ENCODE measurements at places on chromosomes 6 and 20.

DNA sequence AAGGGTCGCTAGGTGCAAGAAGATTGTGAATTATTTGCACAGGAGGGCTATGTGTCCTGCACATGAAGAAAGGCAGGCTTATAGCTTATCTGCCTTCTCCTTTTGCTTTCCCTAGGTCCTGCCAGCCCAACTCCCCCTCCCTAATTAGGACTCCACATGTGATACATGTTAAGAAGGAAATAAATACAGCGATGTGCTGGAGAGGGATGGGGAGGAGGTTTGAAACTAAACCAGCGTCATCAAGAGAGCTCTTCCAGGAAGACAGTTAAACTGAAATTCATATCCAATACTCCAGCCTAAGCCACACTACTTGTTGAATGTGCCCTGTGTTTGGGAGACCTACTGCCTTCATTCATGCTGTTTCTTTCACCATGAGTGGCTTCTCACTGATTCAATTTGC lies 34.9 kb upstream of the UTRN start:
- no peak for DNase-seq

DNA sequence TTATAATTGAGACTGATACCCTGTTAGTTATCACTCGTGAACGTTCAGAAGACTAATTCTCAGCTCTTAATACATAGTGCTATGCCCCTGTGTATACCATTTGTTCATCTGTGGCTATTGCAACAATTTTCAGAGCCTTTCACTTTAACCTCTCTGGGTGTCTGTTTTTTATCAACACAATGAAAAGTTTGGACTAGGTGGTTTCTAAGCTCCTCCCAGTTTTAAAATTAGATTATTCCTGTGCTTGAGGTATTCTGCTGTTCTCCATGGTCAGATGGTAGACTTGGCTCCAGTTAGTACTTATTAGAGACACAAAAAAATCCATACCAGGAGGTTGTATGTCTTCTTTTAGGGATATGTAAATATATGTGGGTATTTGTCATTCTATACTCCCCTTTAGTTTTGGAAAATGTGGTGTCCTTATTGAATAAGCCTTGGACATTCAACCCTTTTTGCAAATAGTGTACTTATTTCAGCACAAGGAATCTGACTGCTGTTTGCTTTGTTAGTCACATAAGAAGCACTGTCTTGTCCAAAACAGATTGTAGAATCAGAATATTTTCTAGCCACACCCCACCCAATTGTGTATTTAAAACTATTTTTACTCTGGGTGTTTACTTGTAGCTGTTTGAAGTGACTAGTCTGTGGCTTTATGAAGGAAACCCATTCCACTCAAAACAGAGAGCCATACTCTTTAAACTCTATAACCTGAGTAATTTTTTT lies 2.0 kb upstream of the COL10A1 start:
- no peak for DNase-seq

GRCh38 chr6:150891888-150892485 lies 26.5 kb downstream of the MTHFD1L start:
- peak; percentile 56 for DNase-seq

DNA sequence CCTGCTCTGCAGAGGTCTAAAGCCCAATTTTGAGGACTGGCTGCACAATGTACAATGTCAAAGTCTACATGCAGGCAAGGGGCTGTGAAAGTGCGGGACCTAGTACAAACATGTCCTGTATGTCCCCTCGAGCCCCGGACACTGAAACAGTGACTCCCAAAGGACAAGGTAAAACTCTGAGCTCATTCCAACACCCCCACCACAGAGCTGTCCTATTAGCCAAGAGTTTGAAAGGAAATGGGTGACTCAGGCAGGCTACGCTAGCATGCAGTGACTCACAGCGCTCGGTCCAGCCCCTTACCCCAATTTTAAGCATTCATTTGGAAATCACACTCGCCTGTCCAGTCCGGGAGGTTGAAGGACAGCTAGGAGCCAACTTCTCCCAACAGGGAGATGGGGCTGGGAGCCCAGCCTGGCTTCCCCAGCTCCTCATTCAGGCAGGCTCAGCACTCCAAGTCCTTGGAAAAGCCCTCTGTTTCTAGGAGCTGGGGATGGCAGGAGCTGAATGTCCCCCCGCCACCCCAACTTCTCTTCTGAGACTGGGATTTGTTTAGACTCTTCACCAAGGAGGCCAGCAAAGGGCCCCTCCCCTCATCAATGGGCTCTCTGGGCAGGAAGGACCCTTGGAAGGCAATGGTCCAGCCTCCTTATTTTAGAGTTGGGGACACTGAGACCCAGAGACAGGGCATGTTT lies 3.9 kb downstream of the SDC4 start:
- DNase-seq = no peak

DNA sequence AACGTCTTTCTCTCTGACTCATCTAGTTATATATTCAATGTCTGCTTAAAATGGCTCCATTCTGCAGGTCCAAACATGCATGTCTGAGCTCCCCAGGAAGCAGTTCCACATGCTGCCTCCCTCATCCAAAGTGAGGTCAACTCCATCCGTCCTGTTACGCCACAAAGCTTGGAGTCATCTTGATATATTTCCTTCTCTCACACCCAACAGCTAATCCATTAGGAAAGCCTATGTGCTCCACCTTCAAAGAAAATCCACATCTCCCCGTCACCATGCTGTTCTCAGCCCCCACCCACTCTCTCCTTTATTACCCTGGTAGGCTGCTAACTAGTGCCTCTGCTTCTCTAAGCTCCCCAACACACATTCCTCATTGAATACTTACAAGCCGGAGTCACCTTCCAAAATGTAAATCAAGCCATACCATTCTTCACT lies 130.2 kb upstream of the SYNDIG1 start:
- no peak for DNase-seq

GRCh38 chr6:24721461-24722215 lies 2.7 kb upstream of the C6orf62 start:
- DNase-seq = no peak

DNA sequence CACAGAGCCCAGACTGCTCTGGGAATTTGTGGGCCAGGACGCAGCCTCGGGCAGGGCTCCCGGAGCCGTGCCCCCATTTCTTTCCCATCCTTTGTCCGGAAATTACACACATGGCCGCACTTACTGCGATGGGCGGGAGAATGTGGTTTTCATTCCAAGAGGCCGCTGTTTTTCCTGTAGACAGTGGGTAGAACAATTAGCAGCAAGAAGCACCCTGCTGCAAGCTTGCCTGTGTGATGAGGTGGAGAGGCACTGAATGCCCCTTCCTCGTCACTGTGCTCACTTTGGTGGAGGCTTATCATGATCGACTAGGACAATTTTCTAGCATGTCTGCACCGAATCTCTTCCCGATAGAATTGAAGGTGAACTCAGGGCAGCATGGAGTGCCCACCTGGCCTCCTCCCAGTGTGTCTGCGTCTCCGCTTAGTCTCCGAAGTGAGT lies 102.8 kb downstream of the DACT2 start:
- no peak for DNase-seq

DNA sequence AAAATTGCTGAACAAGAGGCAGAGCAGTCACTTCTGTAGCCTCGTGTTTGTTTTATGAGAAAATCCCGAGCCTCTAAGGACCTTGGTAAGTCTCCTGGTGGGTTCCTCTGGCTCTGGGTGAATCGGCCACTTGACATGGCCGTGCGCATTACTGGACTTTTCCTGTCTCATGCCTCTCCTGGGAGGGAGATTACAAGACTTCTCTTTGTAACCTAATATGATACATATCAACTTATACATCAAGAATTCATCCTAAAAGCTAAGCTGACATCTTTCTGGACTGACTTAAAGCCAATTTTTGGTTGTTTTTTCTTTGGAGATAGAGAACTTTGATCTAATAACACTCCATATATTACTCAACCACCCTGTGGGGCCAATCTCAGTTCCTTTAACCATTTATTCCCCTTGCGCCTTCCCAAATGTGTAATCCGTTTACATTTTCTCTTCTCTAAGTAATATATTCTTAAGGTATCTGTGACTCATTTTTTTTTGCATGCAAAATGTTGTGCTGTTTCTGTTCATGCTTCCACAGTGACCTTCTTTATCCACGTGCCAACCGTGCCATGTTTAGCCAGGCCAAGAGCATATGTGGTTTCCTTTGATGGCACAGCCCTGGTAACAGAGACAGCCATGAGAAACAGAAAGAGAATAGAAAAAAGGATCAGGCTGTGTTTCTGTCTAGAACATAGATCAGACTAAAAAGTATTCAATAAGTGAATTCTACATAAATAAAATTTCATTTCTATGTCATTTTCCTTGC lies 47.5 kb upstream of the JAG1 start:
- no peak for DNase-seq

GRCh38 chr20:23152308-23152892 lies 66.3 kb upstream of the CD93 start:
- DNase-seq = no peak

- DNase-seq = no peak
Observed at GRCh38 chr6:160831739-160832138, 129.7 kb downstream of the PLG start.
